ENCODE measurements at places on chromosomes 4 and X.

GRCh38 chr4:37864786-37865185 is 26.1 kb upstream of the TBC1D1 start:
- no peak for DNase-seq

DNA sequence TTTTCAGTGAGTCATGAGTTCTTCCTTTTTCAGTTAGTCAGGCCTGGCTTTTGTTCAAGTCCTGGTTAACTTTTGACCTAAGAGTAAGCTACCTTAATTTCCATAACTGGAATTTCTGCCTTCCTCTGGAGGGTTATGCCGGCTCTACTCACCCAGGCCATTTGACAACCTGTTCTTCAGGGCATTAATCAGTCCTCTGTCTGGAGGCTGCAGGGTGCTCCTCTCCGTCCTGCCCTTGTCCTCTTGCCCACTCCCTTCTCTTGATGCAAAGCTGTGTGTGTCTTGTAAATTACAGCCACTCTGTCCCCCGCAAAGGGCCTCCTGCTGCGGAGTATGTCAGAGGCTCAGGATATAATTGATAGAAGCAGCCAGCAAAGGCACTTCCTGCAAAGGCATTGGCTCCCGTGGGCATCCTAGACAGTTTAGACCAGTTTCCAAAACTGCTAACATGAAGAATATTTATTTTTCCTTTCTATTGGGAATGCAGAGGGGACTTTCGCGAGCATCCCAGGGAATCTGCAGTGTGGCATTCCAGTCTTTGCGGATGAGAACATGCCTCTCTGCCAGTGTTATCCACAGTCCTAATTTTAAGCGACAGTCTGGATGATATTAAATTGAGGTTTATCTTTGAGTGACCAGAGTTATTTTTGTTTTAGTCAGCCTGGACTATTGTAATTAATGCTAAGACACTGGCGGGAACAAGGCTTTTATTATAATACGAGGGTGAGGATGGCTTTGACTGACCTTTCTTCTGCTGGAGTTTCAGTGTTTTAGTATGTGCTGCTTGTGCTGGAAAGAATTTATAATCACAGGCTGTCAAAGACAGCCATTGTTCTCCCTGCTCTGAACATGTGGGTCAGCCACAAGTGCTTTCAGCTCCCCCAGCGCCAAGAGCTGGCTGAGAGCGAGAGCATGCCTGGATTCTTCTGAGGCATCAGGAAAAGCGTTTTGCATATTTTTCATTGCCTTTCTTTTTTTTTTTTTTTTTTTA is 74.2 kb downstream of the LIMCH1 start:
- DNase-seq, result no peak

GRCh38 chr4:141763374-141763773 is 127.0 kb downstream of the IL15 start:
- DNase-seq, result no peak

DNA sequence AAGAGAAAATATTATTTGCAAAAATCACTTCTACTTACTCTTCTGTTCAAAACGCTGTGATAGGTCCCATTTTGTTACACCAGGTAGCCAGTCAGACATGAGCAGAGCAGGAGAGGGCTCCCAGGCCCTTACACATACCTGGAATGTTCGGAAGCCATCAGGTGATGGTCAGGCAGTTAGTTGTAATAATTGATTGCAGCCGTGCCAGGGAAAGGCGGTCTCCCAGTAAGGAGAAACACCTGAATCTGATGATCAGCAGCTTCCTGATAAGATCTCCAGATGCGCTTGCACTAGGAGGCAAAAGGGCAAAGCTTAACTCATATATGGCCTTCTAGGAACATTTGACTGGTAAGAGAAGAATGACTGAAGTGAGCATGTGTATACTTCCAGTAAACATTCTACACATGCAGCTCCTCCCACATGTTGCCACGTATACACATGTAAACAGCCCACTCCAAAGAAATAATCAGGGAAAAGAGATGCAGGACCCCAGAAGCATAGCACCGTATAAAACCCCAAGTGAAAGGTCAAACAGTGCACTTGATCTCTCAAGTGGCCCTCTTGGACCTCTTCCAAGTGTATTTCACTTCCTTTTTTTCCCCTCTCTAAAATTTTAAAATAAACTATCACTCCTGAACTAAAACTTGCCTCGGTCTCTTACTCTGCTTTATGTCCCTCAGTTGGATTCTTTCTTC is 1338.0 kb downstream of the FSTL5 start:
- no peak for DNase-seq

GRCh38 chrX:115952417-115953092 is 218.0 kb upstream of the AGTR2 start:
- no peak for DNase-seq

DNA sequence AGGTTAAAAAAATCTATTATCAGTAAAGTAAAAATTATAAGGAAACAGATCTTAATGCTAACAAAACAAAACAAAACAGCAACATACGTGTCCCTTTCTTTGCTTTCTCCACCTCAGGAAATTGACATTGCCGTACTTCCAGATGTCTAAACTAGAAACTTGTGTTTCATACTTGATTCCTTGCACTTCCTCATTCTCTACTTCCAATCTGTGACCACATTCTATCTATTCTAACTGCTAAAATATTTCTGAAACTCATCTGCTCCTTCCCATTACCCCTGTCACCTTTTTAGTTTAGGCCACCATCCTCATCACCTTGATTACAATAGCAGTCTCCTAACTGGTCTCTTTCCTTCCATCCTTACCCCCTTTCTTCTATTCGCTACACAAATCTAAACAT is 22.5 kb upstream of the RPA4 start:
- DNase-seq, result no peak

DNA sequence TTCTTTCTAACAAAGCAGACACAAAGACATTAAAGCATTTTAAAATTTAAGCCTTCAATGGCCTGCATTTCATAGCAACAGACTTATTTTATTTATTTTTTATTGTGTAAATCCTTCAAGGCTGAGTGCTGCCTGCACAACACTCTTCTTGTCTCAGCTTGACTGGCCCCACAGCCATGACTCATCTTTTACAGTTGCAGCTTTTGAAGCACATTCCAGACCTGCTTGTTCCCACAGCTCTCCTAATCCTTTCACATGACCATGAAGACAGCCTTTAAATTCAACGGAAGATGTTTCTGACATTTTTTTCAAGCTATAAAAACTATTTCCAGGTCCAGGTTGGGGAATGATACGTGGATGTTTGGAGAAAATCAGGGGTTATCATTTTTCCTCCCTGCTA is 276.9 kb upstream of the TACR3 start:
- DNase-seq, result no peak

DNA sequence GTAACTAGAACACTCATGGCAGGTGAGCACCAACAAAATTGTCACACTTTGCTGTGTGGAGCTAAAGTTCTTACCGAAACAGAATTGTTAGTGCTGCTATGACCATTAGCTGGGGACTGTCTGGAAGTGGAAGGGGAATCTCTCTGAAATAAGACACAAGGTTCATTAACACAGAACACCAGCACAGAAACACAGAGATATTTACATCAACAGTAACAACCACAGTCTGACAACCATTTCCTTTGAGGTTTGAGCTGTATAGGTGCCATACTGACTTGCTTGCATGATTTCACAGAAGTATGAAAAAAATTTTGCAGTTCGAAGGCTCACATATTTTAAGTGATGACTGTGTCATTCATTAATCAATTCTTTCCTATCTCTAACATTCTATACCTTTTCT is 109.8 kb downstream of the NYX start:
- DNase-seq, result no peak

GRCh38 chr4:828641-829271 is 2.8 kb upstream of the CPLX1 start:
- no peak for DNase-seq

- DNase-seq, result no peak
These were observed 212.7 kb downstream of the GRID2 start for GRCh38 chr4:92516450-92516849.

DNA sequence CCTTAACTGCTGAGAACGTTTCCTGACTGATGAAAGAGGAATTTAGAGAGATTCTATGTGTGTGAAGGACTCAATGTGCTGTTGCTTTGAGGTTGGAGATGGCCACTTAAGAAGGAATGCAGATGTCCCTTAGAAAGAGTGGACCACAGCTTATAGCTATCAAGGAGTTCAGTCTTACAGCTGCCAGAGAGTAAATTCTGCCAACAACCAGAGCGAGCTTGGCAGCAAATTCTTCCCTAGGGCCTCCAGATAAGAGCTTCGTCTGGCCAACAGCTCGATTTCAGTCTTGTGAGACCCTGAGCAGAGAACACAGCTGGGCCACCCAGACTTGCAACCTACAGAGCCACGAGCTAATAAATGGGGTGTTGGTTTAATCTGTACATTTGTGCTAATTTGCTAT is 21.8 kb downstream of the MID1 start:
- no peak for DNase-seq

GRCh38 chr4:140595065-140595464 is 26.3 kb upstream of the UCP1 start:
- DNase-seq, result no peak

- no peak for DNase-seq
These were observed 1522.9 kb downstream of the PCDH18 start for GRCh38 chr4:136009258-136009832.

DNA sequence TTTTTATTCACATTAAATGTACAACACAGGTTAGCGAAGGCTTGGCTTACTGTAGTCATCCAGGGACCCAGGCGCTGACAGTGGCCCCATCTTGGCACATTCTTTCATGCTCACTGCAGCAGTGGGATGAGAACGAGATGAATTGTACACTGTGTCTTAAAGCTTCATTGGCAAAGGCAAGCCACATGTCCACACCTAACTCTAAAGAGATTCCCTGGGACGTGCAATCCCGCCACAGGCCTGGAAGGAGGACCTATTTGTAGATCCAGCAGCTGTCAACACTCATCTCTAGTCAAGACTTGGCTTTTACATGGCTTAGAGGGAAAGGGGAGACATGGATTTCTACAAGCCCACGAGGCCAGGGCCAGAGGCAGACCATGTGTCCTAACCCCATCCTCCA is 16.1 kb upstream of the CXCR3 start:
- DNase-seq, result no peak

GRCh38 chrX:52839137-52839536 is 28.1 kb downstream of the XAGE5 start:
- no peak for DNase-seq

GRCh38 chr4:168618577-168619265 is 121.9 kb downstream of the PALLD start:
- DNase-seq, result no peak

DNA sequence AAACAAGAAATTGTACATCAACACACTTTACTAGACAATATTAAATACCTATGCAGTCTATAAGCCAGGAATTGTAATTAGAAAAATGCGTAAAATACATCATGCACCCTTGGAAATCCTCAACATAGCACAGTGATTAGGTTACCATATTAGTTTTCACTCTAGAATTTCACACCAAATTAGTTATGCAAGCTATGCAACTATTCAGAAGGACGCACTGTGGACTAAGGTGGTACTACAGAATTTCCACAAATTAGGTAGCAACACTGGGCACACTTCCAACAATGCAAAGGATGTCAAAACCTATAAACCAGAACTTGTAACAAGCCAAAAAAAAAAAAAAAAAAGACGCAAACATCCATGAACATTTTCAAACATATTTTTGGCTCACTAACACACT is 71.1 kb upstream of the ZCCHC13 start:
- DNase-seq, result no peak

- DNase-seq, result no peak
These were observed 45.0 kb upstream of the IL13RA1 start for GRCh38 chrX:118682258-118683014.

GRCh38 chr4:14400307-14400706 is 602.0 kb upstream of the CPEB2 start:
- no peak for DNase-seq

- no peak for DNase-seq
These were observed 2.6 kb downstream of the FLNA start for GRCh38 chrX:154371789-154372300.

- DNase-seq, result no peak
These were observed 30.3 kb downstream of the UCHL1 start for GRCh38 chr4:41287005-41287404.

GRCh38 chr4:27844376-27844775 is 983.7 kb downstream of the STIM2 start:
- no peak for DNase-seq

DNA sequence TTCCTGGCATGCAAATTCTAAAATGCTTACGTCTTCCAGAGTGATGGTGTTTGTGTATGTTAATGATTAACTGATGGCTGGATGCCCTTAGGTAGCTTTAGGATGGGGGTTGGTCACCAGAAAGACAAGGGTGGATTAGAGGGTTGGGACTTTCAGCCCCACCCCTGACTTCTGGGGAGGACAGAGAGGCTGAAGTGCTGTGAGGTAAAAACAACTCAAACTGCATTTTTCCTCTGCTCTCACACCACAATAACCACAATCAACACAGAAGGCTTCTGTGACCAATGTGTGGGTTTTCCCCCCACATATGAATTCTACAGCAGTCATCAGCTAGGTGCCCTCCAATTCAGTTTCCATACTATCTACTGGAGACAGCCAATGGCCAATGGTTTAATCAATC is 18.7 kb upstream of the DDIT4L start:
- no peak for DNase-seq

GRCh38 chrX:41846714-41847113 is 76.6 kb downstream of the CASK start:
- DNase-seq, result no peak

GRCh38 chr4:2217726-2218125 is 24.2 kb downstream of the HAUS3 start:
- no peak for DNase-seq

DNA sequence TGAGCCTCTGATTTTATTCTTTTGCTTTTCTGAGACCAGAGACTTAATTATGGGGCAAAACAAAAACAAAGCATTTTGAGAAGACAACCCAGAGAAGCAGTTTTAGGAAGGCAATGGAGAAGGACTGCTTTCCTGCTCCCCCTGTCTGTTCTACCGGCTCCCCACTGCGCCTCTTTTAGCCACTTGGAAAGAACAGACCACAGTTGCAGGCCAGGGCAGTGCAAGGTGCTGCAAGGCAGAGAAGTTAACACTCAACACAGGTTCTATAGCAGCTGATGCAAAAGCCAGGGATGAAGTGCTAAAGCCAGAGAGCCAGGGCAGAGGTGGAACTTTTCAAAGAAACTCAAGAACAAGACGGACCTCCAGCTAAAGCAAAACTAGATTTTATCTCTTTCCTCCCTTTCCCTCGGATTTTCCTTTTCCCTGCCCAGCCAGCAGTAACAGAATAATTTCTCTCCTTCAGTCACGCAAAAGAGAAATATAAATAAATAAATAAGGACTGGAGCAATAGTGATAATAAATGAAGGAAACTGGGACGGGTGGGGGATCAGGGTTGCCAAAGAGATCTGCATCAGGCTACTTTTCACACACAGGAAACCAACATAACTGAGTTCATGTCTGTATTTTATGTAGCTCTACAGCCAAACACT is 10.4 kb downstream of the SH3RF1 start:
- DNase-seq, result no peak

- DNase-seq, result peak; percentile 30
These were observed 124.2 kb upstream of the MBNL3 start for GRCh38 chrX:132612821-132613564.

Data from activated CD8-positive, alpha-beta memory T cell treated with anti-CD3 and anti-CD28 coated beads, Interleukin-2, amount 50 U/mL, for 4 hours (primary cell).